ENCODE measurements at places on chromosomes 13 and 19.

DNA sequence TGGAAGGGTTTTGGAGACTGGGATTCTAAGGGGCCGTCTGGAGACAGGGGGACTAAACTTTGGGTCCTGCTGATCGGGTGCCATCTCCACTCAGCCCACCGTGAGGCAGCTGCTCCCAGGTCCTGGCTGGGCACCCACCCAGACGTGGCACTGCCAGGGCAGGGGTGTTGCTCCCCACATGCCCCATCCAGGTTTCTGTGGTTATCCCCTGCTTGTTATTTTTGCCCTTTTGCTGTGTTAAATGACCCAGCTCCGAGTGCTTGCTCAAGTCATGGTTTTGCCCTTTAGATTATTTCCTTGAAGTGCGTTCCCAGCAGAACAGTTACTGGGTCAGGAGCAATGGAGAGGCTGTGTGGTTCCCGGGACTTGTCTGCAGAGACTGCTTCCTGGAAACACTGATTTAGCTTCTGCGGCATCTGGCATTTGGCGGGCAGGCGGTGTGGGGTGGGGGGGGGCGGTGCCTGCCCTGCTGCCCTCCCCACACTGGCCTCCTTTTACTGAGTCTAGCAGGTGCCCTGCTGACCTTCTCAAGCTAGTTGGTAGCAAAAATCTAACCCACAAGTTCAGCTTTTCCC is 1.9 kb downstream of the RAB11B start:
- no peak for ATAC-seq

- ATAC-seq: peak; percentile 86
Observed at GRCh38 chr19:41225238-41226052, 6.4 kb downstream of the AXL start.

DNA sequence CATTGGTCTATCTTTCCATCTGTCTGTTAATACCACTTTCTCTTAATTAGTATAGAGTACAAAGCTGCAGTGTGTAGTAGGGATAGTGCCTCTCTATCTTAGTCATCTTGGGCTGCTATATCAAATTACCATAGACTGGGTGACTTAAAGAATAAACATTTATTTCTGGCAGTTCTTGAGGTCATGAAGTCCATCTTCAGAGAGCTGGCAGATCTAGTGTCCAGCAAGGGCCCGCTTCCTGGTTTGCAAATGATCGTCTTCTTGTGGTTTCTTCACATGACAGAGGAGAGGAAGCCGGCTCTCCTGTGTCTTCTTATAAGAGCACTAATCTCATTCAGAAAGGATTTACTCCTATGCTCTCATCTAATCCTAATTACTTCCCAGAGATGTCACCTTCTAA is 6.1 kb downstream of the ZNF700 start:
- no peak for ATAC-seq

DNA sequence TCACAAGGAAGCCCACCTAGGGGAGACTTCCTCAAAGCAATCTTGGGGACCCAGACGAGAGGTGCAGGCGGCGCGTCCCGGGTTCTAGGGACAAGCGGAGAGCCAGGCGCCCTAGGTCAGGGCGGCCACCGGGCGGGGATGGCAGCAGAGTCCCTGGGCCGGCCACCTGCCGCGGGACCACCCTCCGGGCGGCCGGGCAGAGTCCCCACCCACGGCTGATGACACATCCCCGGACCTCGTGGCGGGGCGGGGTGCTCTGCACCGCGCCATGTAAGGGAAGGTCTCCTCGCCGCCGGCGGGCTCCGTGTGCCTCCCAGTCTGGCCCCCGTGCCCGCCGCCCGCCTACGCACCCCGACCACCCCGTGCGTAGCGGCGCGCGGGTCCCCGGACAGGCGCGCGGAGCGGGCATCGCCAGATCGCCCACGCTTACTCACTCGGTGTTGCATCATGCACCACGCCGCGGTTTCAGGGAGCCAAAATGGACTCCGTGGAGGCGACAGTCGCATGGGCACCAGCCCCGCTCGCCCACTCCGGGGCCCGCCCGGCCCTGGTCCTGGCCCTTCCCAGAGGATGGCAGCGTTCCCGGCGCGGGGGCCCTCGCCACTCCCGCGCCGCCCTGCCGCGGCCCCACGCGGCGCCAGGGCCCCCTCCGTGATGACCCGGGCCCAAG is 643 bp downstream of the SLC7A1 start:
- peak; percentile 61 for ATAC-seq

DNA sequence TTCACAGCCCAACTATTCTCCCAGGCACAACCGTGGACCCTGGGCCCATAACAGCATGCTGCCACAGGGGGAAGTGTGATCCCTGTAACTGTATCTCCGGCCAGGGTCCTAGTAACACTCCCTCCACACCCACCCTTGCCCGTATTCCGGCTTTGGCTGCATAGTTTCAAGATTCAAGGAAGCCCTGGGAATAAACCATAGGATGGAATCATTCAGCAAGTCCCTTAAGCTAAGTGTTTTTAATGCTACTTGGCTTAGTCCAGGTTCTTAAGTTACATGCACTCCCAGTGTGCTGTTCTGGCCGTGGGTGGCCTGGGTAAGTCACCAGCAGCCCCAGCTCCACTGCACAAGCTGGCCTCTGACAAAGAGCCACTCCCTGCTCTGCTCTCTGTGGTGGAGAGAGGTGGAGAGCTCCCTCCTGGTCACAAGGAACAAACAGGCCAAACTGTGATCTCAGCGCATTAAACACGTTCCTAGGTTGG is 532.4 kb upstream of the SGCG start:
- ATAC-seq: no peak

- no peak for ATAC-seq
Observed at GRCh38 chr13:83232626-83233025, 649.6 kb downstream of the SLITRK1 start.

- ATAC-seq: no peak
Observed at GRCh38 chr19:6099033-6099432, 11.3 kb downstream of the RFX2 start.

DNA sequence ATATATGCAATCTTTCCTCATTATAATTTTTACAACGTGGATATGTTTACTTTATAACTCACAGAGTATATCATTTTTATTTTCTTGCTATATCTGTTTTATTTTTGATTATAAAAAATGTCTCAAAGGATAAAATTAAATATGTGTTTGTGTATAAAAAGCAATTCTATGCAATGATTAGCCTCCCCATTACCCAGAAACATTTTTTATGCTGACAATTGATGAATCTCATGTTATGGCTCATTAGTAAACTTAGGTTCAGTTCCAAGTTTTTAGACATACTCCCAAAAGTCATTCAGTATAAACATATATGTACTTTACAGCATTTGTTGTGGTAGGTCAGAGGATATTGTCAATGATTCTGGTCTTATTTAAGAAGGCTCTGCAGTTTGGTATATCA is 540.1 kb upstream of the SPRY2 start:
- no peak for ATAC-seq

GRCh38 chr13:30159446-30159839 is 147.9 kb downstream of the KATNAL1 start:
- ATAC-seq: no peak

DNA sequence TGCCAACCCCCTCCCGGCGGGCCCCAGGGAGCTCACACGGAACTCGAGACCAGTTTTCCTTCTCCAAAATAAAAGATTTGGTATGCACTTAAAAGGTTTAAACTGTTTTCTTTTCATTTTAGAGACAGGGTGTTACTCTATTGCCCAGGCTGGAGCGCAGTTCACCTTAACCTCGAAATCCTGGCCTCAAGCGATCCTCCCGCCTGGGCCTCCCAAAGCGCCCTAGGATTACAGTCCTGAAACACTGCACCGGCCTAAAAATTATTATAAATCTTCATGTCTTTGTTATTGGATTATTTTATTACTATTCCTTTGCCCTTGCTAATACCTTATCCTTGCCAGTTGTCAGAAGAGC is 553 bp upstream of the SLC7A1 start:
- ATAC-seq: no peak

DNA sequence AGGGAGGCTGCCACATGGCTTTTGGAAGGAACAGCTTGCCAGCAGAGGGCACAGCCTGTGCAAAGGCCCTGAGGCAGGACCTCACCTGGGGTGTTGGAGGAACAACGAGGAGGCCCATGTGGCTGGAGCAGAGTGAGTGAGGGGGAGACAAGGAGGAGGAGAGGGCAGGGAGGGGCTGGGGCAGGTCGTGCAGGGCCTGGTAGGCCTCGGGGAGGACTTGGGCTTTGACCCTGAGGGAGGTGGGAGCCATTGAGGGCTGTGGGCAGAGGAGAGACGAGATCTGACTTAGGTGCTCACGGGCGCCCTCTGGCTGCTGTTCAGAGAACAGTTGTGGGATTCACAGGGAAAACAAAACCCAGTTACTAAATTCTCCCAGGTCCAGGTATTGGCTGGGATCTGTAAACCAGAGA is 25.2 kb downstream of the ZNRF4 start:
- ATAC-seq: no peak

GRCh38 chr19:57406516-57407123 is 4.3 kb upstream of the ZNF17 start:
- ATAC-seq: no peak

DNA sequence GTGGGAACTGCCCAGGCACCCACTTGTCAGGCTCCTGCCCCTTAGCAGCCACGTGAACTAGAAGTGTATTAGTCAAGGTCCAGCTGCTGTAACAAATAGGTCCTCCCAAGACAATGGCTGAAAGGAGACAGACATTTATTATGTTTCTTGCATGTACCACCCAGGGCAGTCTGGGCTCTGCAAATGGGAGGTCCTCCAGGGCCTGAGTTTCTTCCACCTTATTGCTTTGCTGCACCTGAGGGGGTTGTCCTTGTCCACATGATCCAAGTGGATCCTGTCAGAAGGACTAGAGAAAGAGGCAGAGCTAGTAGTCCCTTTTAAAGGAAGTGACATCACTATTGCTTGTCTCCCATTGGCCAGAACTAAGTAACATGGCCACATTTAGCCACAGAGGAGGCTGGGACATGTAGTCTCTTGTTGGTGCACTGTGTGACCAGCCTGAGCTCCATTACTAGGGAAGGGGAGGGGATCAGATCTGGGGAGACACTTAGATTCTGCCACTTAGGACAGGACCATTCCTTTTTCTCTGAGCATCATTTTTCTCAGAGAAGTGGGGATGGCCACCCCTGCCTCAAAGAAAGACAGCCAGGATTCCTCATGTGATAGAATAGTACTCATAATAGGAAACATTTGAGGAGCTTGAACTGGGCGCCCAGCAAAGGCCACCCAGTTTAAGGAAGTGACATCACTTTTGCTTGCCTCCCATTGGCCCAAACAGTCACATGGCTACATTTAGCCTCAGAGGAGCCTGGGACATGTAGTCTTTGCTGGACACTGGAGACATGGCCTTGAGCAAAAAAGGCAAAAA is 15.1 kb downstream of the CC2D1A start:
- peak; percentile 37 for ATAC-seq
